ENCODE measurements at places on chromosomes 1 and 21. TPM values are rescaled to one million over a fixed set of nuclear protein-coding genes. Genes with fewer than 3 reads are reported as not detected.

GRCh38 chr1:226737819-226738420 is 1.2 kb downstream of the ITPKB start:
- peak overlapping the region; percentile 77 for H3K4me3 ChIP-seq
- H3K36me3 ChIP-seq, result no peaks in the 10 kb centered on the region
- H3K4me1 ChIP-seq, result no peaks in the 10 kb centered on the region
- H3K27me3 ChIP-seq, result no peaks in the 10 kb centered on the region
- DNase-seq, result peak; percentile 66

DNA sequence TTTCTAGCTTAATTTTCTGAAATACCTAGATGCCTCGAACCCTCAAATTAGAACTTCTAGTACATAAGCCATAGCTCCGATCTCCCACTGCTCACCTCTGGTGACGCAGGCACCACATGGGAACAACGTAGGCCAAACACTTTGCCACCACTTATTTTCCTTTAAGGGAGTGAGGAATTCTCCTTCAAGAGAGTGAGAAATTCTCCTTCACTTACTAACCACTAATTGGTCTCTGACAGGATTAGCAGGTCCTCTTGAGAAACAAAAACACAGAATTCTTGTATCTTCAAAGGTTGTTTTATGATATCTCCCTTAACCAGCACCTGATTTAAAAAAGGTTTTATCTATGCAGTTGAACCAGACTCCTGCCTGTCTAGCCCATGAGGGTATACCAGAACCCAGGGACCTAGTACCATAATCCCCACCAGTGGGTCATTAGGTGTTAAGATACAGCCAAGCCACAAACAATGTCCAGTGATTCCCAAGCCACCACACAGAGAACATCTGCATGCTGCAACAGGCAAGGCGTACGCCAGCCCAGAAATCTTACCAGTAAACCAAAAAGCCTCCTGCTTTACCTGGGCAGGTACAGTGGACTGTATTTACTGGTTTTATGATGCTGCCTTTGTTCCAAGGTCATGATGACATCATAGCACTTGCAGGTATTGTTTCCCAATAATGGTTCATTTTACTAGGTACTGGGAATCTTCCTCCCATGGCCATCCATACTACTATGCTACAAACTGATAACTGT is 20.3 kb upstream of the CXADR start:
- H3K4me3 ChIP-seq, result no peak overlapping the region
- DNase-seq, result no peak
- H3K27me3 ChIP-seq, result no peaks in the 10 kb centered on the region
- no peak overlapping the region for H3K27ac ChIP-seq

GRCh38 chr1:59453297-59453968 is 156.5 kb downstream of the FGGY start:
- H3K4me3 ChIP-seq, result no peak overlapping the region
- H3K36me3 ChIP-seq, result no peaks in the 10 kb centered on the region
- H3K4me1 ChIP-seq, result no peaks in the 10 kb centered on the region
- no peaks in the 10 kb centered on the region for H3K27me3 ChIP-seq
- DNase-seq, result no peak

DNA sequence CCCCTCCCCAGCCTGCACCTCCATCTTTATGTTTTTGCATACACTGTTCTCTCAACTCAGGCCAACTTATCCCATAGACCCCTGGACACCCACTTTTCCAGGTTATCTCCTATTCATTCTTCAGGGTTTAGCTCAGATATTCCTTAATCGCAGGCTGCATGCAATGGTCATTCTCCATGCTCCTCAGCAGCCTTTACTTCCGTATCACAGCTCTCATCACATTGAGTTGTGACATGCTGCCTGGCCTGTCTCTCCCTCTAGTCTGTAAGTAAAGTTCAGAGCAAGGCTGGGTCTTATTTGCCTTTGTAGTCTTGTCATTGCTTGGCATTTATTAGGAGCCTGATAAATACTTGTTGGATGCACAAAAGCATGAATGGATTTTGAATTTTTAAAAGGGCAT is 6.9 kb downstream of the DNAJC6 start:
- no peak overlapping the region for H3K4me3 ChIP-seq
- no peaks in the 10 kb centered on the region for H3K4me1 ChIP-seq
- DNase-seq, result no peak
- H3K27me3 ChIP-seq, result no peaks in the 10 kb centered on the region

GRCh38 chr1:210598135-210598652 is 269.5 kb downstream of the HHAT start:
- no peak for DNase-seq
- H3K4me1 ChIP-seq, result no peaks in the 10 kb centered on the region
- H3K27ac ChIP-seq, result no peak overlapping the region
- no peak overlapping the region for H3K4me3 ChIP-seq
- no peaks in the 10 kb centered on the region for H3K36me3 ChIP-seq

DNA sequence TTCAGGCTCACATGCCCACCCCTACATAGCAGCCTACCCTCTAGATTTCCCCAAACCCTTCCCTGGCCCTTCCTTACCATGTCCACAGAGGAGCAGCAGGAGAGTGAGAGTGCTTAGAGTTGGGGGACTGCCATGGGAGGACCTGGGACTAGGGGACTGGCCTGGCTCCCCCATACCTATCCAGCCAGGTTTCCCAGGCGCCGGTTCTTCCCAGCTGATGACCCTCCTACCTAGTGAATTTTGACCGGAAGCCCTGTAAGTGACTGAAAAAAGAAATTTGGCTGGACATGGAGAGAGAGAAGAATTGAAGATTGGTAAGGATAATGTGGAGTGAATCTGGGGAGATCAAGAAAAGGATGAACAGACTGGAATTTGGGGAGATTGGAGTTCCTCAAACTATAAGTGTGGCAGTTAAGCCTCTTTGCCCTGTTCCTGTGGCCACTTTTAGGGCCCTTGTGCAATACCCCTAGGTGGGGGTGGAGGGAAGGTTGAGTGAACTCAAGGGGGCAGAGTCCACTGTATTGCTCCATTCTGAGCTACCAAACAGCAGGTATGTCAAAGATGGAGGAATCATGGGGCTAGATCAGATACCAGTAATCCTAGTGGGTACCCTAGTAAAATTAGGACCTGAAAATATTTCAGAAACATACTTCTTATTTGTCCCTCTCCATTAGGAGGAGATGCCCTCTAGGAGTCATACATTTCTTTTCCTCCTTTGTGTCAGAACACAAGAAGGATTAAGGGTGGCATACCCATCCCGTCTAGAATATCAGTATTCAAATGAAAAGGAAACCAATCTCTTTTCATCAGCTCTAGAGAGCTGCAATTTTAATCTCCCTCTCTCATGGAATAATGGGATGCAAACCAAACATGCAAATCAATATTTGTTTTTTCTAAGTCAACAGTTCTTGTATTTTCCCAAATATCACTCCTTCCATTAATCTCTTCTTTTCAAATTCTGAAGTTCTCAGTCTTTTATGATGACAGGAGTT is 1.2 kb downstream of the HJV start:
- H3K36me3 ChIP-seq, result no peaks in the 10 kb centered on the region
- no peak overlapping the region for H3K27ac ChIP-seq
- DNase-seq, result no peak
- no peak overlapping the region for H3K4me3 ChIP-seq
- peaks cover 16% of the 10 kb centered on the region for H3K27me3 ChIP-seq

DNA sequence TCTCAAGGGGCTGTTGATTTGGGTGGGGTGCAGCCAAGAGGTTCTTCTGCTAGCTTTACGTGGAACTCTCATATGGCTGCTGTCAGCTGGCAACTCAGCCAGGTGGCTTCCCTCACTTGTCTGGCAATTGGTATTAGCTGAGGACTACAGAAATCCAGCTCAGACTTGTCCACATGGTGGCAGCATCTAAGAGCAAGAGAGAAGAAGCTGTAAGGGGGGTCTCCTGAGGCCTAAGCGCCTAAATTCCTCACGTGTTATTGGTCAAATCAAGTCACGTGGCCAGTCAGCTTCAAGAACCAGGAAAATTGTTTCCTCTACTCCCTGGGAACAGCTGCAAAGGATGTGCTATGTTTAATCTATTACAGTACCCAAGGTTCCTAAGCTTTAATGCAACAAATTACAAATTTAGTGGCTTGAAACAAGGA is 4.2 kb upstream of the DYRK3 start:
- peak; percentile 59 for DNase-seq
- H3K27me3 ChIP-seq, result no peaks in the 10 kb centered on the region
- no peaks in the 10 kb centered on the region for H3K36me3 ChIP-seq
- no peak overlapping the region for H3K27ac ChIP-seq
- H3K4me1 ChIP-seq, result peaks cover 6% of the 10 kb centered on the region
- no peak overlapping the region for H3K4me3 ChIP-seq

Gene ZBTB8A
- total RNA-seq, result 6.5 TPM

Gene SYTL1
- total RNA-seq, result 15.6 TPM
